ENCODE measurements at places on chromosomes 3 and 15.

DNA sequence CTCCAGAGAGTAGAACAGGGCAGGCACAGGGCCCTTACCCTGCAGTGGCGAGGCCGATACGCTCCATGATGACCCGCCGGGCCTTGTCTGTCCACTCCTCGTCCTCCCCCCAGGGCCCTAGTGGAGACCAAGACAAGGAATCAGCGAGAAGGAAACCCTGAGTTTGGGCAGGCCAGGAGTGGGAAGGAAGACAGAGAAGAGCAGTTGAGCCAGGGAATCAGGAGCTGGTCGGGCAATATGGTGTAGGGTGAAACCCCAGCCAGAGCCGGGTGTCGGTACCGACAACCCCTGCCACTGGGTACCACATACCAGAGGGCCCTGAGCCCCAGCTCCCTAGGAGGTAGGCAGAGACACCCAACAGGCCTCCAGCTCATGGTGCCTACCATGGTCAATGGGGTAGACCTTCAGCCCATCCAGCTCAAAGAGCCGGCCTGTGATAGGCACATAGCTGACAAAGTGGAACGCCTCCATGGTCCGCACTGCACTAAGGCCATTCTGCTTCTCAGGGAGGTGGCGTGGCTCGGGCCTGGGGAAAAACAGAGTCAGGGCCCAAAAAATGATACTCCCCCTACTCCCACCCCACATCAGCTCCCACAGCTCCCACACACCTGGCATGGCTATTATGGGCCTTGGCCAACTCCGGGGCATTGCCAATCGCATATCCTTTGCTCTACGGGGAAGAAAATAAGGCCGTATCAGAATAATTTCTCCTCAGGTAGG lies 38.0 kb downstream of the SEMA3G start:
- DNase-seq = no peak

DNA sequence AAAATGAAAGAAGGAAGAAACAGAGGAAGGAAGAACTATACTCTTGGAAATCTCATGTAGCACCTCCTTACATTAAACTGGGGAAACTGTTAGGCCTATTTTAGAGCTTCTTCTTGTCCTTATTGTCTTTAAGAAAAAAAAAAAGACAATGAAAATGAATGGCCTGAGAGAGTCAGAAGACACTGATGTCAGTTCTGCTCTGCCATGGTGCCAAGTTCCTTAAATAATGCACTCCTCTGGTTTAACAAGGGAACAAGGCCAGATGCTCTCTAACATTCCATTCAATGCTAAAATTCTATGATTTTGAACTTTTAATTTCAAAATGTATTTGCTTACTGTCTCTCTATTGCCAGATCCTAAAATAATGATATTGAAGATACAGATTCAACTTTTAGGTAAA lies 4.4 kb upstream of the MBNL1 start:
- DNase-seq = no peak

- no peak for DNase-seq
Observed at GRCh38 chr15:32659340-32660155, 18.0 kb downstream of the SCG5 start.

- DNase-seq = no peak
Observed at GRCh38 chr3:60463685-60464084, 787.6 kb downstream of the FHIT start.

DNA sequence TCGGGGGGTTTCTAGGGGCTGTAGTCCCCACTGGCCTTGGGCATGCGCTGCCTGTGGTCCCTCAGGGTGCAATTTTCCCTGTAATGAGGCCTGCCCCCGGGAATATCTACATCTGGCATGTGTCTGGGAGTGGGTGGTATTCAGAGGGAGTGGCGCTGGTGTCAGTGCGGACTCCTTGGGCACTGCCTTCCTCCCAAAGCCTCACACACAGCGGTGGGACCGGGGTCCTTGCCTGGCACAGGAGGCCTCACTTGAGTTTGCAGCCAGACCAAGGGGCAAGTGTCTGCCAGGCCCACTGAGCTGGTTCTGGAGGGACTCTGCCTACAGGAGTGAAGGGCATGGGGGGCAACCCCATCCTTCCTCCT lies 53.5 kb upstream of the PCSK6 start:
- DNase-seq = no peak

DNA sequence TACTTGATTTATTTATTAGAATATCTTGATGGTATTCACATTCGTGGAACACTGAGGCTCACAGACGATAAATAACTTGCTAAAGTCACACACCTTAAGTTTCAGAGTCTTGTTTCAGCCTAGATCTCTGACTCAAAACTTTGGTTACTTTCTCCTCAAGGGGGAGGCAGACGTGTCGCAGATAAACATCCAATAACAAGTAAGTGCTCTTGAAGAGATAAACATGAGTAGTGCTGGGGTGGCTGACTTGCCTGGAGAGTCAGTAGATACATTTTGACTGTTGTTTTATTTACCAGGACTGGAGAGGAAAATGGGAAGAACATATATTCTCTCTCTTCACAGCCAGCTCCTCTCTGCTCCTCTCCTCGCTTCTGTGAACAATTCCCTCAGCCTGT lies 31.3 kb downstream of the FBXO45 start:
- no peak for DNase-seq

Data from cerebellar cortex (tissue), 1 donor.